NCI-H187 (cell line): ENCODE measurements at places on chromosomes 13 and 19.

DNA sequence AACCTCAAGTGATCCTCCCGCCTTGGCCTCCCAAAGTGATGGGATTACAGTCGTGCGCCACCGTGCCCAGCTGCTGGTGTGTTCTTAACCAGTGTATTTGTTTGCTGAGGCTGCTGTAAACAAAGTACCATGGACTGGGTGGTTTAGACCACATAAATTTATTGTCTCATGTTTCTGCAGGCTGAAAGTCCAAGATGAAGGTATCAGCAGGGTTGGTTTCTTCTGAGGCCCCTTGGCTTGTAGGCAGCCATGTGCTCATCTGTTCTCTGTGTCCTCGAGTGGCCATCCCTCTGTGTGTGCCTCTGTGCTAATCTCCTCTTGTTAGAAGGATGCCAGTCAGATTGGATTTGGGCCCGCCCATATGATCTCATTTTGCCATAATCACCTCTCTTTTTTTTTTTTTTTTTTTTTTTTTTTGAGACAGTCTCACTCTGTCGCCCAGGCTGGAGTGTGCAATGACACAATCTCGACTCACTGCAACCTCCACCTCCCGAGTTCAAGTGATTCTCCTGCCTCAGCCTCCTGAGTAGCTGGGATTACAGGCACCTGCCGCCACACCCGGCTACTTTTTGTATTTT lies 31.8 kb downstream of the PEX11G start:
- no peak for DNase-seq

DNA sequence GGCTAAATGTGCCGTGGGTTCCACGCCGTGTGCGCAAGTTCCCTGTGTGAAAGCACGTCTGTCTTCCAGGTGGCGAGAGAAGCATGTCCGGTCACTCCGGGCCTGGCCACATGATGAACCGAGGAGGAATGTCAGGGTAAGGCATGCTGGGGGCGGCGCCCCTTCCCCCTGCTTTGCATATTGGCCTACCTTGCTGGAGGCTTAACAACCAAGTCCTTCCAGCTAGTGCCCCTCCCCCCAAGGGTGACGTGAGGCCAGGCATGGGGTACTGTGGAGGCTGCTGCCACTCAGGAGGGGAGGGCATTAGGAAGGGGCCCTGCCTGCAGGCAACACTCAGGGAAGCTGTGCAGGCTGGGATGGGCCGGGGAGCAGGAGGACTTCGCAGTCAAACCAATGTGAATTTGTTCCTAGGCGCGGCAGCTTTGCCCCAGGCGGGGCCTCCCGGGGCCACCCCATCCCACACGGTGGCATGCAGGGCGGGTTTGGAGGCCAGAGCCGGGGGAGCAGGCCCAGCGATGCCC lies 12.5 kb downstream of the MICOS13 start:
- DNase-seq: no peak

GRCh38 chr19:2546128-2547032 lies 70.5 kb downstream of the GADD45B start:
- no peak for DNase-seq

- no peak for DNase-seq
Observed at GRCh38 chr13:114096811-114097211, 35.6 kb downstream of the RASA3 start.
